ENCODE measurements at places on chromosomes 4 and X. TPM values are rescaled to one million over a fixed set of nuclear protein-coding genes. Genes with fewer than 3 reads are reported as not detected.

The TMEM150C gene
- total RNA-seq = 9.8 TPM

The UGT2B17 gene
- total RNA-seq = not detected

The TMPRSS11F gene
- not detected for total RNA-seq

The PAK3 gene
- 3.9 TPM for total RNA-seq

The SSX3 gene
- total RNA-seq = not detected

The NR3C2 gene
- total RNA-seq = 8.9 TPM

The NXF2B gene
- total RNA-seq = not detected

The F8A2 gene
- not detected for total RNA-seq

The JCHAIN gene
- not detected for total RNA-seq

The SETD7 gene
- total RNA-seq = 72.3 TPM

The ETDA gene
- not detected for total RNA-seq

The IL15 gene
- total RNA-seq = 3.6 TPM

The HMX1 gene
- not detected for total RNA-seq

The C4orf54 gene
- 0.06 TPM for total RNA-seq

The BMPR1B gene
- total RNA-seq = 0.19 TPM

The WDR44 gene
- total RNA-seq = 16.2 TPM

The CXorf51B gene
- not detected for total RNA-seq

The SSX1 gene
- not detected for total RNA-seq

The TMEM255A gene
- total RNA-seq = not detected

The ERVMER34-1 gene
- 0.13 TPM for total RNA-seq

The CENPVL1 gene
- total RNA-seq = not detected

The GPAT3 gene
- total RNA-seq = 9.3 TPM

The PF4V1 gene
- 0.25 TPM for total RNA-seq

The CYLC1 gene
- not detected for total RNA-seq

The DSPP gene
- not detected for total RNA-seq

The CENPI gene
- total RNA-seq = 15.7 TPM

The CPE gene
- total RNA-seq = 1.6 TPM

The EDNRA gene
- total RNA-seq = 0.16 TPM

The SPANXD gene
- not detected for total RNA-seq

The NUP62CL gene
- 0.06 TPM for total RNA-seq

The MTCP1 gene
- total RNA-seq = 16.2 TPM

The PCDH19 gene
- total RNA-seq = 2.2 TPM

All from bladder microvascular endothelial cell (primary cell).